Stimulated activated CD8-positive, alpha-beta memory T cell treated with anti-CD3 and anti-CD28 coated beads, Interleukin-15, amount 100 ng/mL, for 1 hour (primary cell): ENCODE measurements at places on chromosomes 4 and X.

GRCh38 chr4:53713767-53714166 lies 122.5 kb upstream of the LNX1 start:
- no peak for DNase-seq

DNA sequence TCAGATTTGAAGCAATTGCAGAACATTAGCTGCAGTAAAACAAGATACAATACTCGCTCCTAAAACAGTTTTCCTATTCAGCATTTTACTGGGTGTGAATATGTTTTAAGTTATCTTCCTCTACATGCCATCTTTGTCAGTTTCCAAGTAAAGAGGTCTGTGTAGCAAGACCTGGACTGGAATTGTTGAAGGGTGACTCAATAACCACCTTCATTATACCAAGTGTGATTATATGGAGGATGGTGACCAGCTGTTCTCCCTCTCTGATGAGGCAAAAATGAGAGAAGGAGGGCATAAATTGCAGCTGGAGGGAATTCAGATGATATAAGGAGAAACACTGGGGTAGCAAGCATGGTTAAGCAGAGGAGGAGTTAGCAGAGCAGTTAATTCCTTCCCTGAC lies 922.1 kb upstream of the SLIT2 start:
- DNase-seq: no peak

DNA sequence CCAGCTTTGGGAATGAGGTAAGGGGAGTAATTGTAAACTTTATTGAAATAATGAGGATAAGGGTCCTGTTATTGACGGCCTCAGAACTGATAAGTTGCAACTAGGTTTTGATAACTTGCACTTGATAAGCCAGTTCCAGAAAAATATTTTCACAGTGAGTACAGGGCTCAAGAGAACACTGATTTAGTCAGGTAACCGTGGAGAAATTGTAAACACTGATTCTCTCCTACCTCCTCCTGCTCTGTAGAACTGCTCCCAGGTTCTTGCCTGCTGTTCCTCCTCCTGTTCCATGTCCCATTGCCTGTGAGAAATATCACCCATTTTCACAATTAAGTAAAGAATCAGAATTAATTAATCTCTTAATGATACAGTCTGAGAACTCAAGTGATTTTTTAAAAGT lies 55.0 kb upstream of the CXXC4 start:
- no peak for DNase-seq

- DNase-seq: no peak
Measured at GRCh38 chrX:53263597-53264094, 17.7 kb downstream of the IQSEC2 start.

- no peak for DNase-seq
Measured at GRCh38 chrX:129980540-129981199, 1.8 kb upstream of the BCORL1 start.

- DNase-seq: no peak
Measured at GRCh38 chr4:146098397-146098796, 77.1 kb upstream of the LSM6 start.

DNA sequence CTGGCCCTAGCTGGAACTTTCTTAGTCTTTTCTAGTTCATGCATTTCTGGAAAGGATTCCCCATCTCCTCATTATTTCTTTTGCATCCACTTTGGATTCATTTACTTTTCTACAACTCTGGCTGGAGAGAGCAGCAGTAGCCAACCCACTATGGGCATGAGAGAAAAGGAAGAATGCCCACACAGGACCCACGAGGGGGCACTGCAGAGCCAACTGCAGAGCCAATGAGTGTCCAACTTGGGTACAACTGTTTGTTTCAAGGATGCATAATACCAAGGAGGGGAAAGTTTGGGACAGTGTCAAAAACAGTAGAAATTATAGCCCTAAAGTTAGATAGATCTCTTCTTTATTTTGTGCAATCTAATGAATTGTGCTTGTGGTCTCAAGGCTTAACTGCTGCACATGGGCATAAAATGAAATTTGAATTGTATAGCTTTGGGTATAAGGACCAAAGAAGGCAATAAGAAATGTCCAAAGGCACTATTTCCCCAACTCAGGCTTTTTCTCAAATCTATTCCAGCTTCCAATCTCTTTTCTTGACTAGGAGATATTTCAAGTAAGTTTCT lies 230.6 kb downstream of the NSUN7 start:
- no peak for DNase-seq

DNA sequence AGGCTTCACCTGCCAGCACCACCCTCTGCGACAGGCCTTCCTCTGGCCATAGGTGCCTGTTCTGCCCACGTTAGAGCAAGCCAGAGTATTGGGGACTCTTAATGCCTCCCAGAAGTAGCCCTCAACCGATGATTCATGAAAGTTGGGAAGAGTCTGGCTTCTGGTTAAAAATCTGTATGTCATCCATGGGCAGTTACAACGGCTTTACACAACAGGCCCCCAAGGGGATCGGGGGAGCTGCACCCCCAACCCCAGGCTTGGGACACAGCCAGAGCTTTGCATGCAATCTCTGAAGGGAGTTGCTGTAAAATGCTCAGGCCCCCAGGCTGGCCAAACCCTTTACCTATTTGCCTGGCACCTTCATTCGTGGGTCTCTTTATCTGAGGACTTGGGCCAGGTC lies 5.4 kb upstream of the CYTL1 start:
- DNase-seq: no peak

DNA sequence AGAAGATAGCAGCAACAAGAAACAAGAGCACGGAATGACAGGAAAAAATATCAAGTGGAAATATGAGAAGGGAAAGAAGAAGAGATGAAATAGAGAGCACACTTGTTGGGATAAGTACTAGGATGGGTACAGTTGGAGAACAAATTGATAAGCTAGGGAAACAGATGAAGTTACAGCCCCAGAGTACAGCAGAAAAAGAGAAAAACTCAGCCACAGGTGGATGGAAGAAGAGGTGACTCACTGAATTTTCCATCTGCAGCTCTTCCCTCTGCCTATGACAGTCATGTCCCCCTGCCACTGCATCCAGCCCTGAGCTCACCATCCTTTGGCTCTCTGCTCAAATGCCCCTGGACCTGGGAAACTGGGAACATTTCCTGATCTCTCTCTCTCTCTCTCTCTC lies 209.0 kb downstream of the BCOR start:
- DNase-seq: no peak

DNA sequence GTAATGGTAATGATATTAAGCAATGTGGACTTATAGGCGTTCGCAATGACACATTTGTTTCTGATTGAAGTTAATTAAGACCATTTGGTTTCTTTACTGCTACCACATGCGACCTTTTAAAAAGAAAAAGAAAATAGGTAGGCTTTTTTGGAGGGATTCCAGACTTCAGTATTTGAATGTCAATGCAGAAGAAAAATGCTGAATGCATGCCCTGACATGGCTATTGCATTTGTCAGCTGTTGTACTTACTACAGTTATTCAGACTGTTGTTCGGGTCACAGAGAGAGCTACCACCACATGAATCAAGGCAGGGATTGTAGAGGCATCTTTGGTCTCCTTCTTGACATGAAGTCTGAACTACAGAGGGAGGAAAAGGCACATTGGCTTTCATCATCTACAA lies 163.7 kb downstream of the CORIN start:
- DNase-seq: no peak

DNA sequence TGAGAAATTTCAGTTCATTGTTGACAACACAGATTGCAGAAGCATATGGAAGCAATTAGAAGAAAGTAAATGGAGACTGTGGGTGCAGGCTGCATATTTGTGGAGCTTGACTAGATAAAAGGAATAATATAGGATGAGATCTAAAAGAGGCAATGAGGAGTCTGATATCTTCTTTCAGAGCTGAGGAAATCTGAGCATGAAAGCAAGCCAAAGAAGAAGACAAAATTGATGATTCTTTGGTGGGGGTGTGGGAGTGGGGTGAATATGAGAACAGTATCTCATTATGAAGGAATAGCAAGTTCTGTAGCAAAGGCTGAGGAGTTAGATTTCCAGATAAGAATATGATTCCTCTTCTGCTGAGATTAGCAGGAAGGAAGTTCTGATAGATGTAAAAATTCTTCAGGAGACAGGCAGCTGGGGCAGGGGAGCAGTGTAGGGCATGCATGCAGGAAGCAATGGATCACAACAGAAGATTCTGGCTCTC lies 6.1 kb upstream of the PDHA2 start:
- no peak for DNase-seq

GRCh38 chr4:337932-338758 lies 531 bp downstream of the ZNF141 start:
- no peak for DNase-seq

DNA sequence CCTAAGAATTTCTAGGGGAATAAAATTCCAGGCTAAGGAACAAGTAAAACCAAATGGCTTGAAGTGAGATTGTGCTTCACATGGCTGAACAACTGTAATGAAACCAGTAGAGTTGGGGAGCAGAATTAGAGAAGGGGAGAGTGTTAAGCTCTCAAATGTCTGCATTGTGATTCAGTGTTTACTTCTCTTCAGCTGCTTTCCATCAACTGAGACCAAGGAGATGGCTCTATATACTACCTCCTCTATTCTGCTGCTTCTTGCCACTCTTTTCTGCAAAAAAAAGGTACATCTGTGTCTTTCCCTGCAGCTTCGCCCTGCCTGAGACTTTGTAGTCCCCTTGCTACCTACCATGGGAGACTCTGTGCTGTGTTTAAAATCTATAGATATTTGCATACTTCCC lies 73.5 kb downstream of the WDFY3 start:
- DNase-seq: no peak

- DNase-seq: no peak
Measured at GRCh38 chr4:182863501-182863900, 53.7 kb downstream of the DCTD start.

- DNase-seq: no peak
Measured at GRCh38 chrX:1601768-1602085, 10.3 kb downstream of the AKAP17A start.

- no peak for DNase-seq
Measured at GRCh38 chr4:180832073-180832472, 1411.1 kb upstream of the TENM3 start.

GRCh38 chr4:133452678-133453077 lies 303.6 kb downstream of the PCDH10 start:
- DNase-seq: no peak

DNA sequence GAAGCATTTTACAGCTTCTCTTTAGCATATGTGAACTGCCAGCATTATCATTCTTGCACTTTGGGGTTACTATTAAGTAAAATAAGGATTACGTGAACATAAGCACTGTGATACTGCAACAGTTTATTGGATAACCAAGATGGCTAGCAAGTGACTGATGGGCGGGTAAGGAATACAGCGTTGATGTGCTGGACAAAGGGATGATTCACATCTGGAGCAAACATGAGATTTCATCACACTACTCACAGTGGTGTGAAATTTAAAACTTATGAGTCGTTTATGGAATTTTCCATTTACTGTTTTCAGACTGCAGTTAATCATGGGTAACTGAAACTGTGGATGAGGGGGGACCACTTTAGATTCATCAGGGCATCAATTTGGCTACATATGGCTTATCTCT lies 16.0 kb downstream of the NBDY start:
- no peak for DNase-seq

- DNase-seq: no peak
Measured at GRCh38 chr4:55269470-55269869, 76.6 kb upstream of the SRD5A3 start.

DNA sequence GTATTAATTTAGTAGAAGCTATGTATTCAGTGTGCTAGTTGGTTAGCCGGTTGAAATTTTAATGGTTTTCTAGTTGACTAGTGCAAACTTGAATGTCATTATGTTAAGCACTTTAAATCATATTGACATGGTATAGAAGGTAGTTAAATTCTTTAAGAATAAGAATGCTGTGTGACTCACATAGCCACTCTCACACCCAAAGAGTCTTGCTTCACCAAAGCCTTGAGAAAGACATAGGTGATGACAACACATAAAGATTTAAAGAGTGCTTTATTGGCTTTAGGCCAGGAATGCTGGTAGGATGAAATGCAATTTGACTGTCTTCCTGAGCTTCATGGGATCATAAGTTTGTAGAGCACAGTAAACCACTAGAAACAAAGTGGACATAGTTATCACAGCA lies 85.3 kb downstream of the DCAF8L2 start:
- no peak for DNase-seq

DNA sequence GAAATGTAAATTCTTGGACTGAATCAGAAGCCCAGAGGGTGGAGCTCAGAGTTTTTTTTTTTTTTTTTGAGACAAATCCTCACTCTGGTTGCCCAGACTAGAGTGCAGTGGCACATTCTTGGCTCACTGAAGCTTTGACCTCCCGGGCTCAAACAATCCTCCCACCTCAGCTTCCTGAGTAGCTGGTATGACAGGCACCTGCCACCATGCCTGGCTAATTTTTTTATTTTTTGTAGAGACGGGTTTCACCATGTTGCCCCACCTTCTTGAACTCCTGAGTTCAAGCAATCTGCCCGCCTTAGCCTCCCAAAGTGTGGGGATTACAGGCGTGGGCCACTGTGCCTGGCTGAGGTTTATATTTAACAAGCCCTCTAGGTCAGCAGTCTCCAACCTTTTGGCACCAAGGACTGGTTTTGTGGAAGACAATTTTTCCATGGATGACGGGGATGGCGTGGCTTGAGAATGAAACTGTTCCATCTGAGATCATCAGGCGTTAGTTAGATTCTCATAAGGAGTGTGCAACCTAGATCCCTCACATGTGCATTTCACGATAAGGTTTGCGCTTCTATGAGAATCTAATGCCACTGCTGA lies 76.7 kb downstream of the FHIP1A start:
- no peak for DNase-seq

DNA sequence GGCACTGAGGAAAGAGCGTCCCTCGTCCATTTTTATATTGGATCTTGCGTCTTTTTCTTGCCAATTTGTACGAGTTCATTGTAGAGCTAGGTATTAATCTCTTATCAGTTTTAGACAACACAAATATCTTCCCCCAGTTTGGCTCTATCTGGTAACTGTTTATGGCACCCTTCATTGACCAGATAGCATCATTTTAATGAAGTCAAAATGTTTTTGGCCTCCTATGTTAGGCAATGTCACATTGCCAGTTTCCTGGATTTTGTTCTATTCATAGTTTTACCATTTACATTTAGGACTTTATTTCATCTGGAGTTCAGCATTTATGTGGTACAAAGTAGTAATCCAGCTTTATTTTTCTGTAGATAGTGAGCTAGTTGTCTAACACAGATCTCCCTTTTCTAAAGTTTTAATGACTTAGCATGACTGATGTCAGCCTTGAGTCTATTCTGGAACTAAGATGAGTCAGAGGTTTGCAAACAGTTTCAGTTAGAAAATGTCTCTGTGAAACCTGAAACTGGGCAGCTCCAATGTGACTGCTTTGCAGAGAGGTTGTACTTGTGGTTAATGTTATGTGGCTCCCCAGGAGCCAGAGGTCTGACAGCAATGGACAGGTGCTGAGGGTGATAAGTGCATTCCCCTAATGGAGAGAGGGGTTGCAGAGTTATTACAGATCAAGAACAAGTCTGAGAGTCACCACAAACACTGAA lies 5.3 kb upstream of the STBD1 start:
- DNase-seq: no peak
